Right lobe of liver (tissue), 6 donors: ENCODE measurements at places on chromosomes 3 and 15. TPM values are rescaled to one million over a fixed set of nuclear protein-coding genes. Genes with fewer than 3 reads are reported as not detected.

Gene AMT
- 10.3 TPM for total RNA-seq

Gene POPDC2
- total RNA-seq = 0.64 TPM

DNA sequence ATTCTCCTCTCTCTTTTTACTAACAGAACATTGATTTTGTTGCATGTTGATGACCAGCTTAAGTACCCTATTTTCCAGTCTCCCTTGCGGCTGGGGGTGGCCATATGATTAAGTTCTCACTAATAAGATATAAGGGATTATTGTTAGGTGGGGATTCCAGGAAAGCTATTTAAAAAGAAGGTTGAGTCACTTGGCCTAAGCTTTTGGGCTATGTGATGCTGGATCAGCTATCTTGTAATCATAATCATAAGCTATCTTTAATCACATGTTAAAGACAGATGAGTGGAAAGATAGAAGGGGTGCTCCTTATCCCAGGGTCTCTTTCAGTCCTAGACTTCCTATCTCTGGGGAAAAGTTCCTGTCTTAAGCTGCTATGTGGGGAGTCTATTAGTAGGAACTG, 59.9 kb downstream of the CGNL1 start:
- no peak for DNase-seq

- DNase-seq = no peak
Measured at GRCh38 chr3:171378586-171378985, 81.6 kb downstream of the TNIK start.

DNA sequence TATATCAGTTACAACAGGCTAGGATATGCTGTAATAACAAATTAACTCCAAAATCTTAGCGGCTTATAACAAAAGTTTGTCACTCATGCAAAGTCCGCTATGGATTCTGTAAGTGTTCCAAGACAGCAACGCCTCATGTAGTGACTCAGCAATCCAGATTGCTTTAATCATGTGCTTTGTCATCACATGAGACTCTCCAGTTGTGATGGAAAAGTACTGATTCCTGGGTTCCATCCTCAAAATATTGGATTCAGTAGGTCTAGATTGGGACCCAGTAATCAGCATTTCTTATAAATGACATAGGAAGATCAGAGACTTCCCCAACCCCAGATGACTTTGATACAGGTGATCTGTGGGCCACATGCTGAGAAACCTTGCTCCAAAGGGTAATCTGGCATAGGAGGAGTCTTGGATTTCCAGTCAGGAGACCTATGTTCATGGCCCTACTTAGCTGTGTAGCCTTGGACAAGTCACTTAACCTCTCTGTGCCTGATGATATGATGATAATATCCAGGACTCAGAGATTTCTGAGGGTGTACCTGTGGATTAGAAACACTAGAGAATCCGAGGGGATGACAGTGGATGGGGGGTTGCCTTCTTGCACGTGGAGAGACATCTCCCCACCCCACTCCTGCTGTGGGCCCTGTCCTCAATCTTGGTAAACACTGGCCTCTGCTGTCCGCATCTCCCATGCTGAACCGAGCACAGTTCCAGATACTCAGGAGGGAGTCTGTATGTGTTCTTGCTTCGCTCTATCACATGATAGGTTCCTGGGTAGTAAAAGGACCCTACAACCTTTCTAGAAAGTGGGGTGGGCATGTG, 65.5 kb downstream of the CORO2B start:
- DNase-seq = no peak
